Cerebellum (tissue), 4 donors: ENCODE measurements at places on chromosomes 2 and 18.

- DNase-seq, result no peak
Observed at GRCh38 chr2:70949086-70949485, 13.4 kb downstream of the ATP6V1B1 start.

GRCh38 chr2:241087420-241088268, 14.4 kb downstream of the MTERF4 start:
- DNase-seq, result no peak

DNA sequence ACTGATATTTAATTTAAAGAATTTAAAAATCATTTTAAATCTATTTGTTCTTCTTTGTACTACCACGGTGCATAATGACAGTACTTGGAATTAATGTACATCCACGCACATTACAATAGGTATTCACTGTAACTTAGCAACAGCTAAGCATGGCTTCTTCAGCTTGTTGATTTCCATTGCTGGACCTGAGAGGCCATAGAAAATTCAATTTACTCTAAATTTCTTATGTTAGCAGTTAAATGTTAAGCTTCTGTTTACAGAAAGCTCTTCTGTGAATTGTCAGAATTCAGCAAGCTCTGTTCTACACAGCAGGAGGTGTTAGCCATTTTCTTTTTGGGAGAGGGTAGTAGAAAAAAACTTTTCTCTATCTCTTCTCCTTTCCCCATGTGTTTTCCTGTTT, 1149.3 kb upstream of the CDH2 start:
- no peak for DNase-seq

DNA sequence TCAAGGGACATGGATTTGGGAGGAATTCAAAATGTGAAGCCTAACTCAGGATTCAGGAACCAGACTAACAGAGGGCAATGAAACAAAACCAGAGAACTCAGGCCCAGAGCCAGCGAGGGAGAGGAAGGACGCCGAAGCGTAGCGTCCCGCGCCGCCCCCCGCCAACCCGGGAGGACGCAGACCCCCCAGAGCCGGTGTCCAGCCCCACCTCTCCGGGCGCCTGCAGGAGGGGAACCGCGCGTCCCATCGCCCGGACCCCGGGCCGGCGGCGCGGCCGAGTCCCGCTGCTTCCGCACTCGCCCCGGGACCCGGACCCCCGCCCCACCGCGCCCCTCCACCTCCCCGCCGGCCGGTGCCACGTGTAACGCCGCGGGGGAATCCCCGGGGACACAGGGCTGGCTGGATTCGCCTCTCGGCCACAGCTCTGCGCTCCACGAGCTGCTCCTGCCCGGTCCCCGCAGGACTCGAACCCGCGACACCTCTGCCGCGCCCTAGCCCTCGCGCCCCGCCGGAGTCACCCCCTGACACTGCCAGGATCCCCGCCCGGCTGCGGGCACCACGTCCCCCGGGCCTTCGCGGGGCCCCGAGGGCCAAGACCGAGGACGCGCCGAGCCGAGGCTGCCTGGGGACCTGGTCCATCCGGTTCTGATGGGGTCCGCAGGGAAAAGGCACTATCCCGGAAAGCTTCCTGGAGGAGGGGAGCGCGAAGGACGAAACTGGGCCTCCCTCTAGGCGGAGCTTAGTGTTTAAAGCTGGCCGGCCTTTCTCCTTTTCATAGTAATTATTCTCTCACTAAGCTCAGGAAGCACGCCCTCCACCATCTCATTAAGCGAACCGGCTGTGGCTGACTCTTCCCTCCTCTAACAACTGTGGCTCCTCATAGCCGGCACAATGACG, 40.4 kb upstream of the FAM124B start:
- no peak for DNase-seq

DNA sequence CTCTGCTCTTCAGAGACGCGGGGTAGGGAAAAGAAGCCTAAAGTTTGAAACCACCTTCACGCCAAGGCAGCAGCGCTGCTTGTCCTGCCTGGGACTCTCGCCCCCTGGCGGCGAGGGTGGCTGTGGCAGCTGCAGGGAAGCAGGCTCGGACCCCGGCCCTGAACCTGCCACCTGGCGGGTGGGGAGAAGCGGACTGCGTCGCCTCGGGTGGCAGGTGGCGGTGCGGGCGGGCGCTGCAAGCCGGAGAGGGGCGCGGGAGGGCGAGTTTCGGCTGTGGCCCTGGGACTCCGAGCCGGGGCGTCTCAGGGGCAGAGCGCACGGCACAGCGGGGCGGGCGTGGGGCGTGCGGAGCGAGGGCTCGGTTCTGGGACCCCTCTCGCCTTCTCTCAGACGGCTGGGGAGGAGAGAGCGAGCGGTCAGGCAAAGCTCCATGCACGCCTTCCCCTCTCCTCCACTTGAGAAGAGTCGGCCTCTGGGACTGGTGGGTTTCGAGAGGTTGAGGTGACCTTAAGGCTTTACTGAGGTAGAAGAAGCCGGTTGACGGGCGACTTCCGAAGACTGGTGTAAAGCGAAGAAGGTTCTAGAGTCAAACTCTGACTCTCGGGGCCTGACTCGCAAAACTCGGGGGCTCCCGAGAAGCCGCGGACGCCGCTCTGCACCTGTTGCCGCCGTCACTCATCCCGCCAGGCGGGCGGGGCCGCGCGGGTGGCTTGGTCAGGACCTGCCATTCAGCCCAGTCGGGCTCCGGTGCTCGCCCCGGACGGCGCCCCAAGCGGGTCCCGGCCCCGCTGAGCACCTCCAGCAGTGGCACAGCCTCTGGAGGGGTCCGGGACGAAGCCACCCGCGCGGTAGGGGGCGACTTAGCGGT, 1.1 kb upstream of the BOLL start:
- DNase-seq, result no peak

DNA sequence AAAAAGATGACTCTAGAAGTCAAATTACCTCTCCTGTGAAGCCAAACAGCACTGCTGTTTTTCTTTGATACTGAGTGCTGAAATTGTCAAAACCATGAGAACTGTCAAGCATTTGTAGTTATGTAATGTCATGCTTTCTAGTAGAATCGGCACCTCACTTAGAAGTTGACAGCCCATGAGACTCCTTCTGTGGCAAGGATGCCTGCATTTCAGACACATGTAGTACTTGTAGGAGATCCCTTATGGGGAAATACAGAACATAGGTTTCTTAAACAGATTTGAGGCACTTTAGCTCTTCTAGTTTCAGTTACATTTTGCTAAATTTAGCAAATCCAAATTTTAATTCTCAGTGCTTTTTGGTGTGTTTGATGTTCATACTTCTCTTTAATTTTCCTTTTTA, 15.7 kb downstream of the ZNF407 start:
- peak; percentile 10 for DNase-seq

DNA sequence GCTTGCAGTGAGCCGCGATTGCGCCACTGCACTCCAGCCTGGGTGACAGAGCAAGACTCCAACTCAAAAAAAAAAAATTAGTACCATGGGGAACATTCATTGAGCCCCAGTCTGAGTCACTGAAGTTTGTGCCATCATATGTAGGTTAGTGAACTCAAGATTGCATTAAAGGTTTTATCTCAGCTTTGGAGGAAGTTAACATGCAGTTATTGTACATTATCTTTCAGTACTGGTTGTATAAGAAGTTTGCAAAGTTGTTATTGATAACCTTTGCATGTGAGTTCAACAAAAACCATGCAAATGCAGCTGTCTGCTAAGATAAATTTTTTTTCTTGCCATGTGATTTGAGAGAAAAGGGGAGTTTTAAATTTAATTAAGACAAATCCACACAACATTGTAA, 95.7 kb downstream of the MEIS1 start:
- no peak for DNase-seq

GRCh38 chr2:175039490-175039889, 34.3 kb upstream of the CHN1 start:
- DNase-seq, result no peak

DNA sequence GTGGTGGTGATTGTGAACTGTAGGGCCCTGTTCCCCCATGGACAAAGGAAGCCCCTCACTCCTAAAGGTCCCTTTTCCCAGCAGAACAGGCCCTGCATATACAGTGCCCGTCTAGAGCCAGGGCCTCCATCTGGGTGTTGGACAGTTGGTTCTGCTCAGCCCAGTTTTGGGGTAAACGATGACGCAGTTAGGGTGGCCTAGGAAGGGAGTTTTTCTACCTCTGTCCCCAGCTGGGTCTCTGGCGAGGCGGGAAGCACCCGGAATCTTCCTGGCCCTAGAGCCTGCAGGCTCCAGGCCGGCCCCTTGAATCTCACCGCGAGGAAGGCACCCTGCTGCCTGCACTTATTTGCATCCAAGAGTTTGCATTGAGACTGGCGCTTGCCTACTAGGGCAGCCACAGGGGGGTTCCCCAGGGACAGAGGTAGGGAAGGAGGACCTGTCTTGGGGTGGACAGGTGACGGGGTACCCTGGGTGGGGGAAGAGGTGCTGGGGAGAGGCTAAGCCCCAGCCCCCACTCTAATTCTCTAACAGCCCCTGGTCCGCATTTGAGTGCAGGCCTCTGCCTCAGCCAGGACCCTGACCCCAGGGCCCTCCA, 529 bp upstream of the MTA3 start:
- peak; percentile 28 for DNase-seq

- no peak for DNase-seq
Observed at GRCh38 chr2:150486539-150487484, 655 bp downstream of the RND3 start.

GRCh38 chr18:11994703-11995444, 13.6 kb downstream of the IMPA2 start:
- DNase-seq, result no peak

DNA sequence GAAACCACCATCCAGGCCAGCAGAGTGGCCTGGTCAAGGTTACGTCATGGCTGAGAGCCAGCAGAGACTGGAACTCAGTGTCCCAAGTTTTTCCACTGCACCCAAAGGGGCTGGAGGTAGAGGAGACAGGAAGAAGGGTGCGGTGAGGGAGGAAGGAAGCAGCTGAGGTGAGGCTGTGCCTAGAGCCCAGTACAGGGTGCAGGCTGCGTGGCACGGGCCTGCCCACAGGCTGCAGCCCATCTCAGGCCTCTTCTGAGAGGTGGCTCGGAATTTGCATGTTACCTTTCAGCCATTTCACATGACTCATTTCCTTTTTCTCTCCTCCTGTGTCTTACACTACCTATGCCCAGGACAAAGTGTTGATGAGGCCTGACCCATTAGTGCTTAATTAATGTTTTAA, 13.7 kb upstream of the MGAT4A start:
- DNase-seq, result no peak

DNA sequence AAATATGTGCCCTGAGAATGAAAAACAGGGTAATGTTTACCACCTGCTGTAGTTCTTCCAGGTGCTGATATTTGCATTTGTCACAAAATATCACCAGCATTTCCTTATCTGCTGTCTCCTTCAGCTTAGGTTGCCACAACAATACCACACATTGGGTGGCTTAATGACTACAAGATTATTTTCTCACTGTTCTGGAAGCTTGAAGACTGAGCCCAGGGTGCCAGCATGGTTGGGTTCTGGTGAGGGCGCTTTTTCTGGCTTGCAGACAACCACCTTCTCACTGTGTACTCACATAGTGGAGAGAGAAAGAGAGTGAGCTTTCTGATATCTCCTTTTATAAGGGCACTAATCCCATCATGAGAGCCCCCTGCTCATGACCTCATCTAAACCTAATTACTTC, 407.5 kb upstream of the RGPD4 start:
- DNase-seq, result no peak

DNA sequence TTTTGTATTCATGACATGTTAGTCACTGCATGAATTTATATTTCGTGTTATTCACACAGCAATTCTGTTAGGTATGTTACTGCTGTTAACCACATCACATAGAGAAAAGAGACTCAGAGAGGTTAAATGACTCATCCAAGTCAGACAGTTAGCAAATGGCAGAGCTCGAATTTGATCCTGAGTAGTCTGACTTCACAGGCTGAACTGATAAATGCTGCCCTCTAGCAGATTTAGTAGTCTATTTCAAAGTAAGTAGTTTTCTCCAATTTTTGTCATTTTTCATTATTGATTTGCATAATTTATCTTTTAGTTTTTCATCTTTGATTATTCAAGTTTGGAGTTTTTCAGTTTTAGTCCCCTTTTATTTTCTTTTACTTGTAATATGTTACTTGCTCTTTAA, 58.3 kb downstream of the WDR7 start:
- DNase-seq, result no peak

- no peak for DNase-seq
Observed at GRCh38 chr18:51953521-51953920, 386.5 kb upstream of the DCC start.

DNA sequence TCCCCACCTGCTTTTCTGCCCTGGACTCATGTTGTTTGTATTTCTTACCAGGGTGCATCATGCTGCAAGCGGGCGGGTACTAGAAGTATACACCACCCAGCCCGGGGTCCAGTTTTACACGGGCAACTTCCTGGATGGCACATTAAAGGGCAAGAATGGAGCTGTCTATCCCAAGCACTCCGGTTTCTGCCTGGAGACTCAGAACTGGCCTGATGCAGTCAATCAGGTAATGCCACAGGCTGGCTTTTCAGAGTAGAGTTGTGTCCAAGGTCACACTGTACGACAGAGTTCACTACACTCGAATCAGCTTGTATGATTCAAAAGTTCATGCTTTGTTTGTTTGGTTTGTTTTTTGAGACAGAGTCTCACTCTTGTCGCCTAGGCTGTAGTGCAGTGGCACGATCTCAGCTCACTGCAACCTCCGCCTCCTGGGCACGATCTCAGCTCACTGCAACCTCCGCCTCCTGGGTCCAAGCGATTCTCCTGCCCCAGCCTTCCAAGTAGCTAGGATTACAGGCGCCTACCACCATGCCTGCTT, 19.4 kb downstream of the SRSF7 start:
- no peak for DNase-seq

DNA sequence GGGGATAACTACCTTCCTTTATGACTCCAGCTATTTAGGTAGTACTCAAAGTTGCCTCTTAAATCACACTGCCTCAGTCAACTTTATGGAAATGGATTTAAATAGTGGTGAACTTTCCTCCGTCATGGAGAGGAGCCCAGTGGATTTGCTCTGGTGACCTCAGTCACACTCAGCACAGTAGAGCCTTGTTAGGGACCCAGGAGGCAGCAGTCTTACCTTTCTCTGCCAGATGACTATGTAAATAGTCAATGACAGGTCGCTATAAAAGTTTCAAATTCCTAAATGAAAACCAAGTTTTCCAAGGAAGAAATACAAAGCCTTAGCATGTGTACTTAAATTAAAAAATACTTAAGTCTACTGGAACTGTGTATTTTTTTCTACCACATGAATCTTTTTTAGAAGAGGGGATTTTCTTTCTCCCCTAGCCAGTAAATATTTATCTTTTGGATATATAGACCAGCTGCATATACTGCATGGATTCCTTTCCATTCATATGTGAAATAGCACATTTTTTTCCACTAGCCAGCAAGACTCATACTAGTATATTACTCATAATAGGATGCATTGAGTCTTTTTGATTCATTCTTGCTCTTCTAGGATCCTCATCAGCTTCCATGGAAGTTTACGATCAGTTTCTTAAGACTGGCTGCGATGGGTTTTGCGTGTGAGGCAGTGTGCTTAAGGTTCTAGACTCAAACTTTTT, 147.1 kb downstream of the FMNL2 start:
- no peak for DNase-seq

- DNase-seq, result no peak
Observed at GRCh38 chr2:179565807-179566206, 295.6 kb downstream of the ZNF385B start.

- DNase-seq, result no peak
Observed at GRCh38 chr2:85628658-85629057, 12.7 kb downstream of the USP39 start.
